ENCODE measurements at places on chromosomes 12 and 14.
A peak's percentile ranks its signal among the peaks of the same experiment; 100 is the strongest.

- DNase-seq, result no peak
Measured at GRCh38 chr14:54278665-54279295, 118.0 kb upstream of the CDKN3 start.

DNA sequence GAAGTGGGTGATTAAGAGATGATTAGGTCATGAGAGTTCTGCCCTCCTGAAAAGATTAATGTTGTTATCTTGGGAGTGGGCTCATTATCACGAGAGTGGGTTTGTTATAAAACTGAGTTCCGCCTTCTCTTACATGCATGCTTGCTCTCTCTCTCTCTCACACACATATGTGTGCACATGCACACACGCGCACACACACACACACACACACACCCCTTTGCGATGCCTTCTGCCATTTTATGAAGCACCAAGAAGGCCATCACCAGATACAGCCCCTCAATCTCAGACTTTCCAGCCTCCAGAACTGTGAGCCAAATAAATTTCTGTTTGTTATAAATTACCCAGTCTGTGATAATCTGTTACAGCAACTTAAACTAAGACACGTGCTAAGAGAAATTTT, 5.7 kb upstream of the SLC41A2 start:
- no peak for DNase-seq

GRCh38 chr12:20549108-20549719, 145.9 kb upstream of the SLCO1C1 start:
- DNase-seq, result no peak

DNA sequence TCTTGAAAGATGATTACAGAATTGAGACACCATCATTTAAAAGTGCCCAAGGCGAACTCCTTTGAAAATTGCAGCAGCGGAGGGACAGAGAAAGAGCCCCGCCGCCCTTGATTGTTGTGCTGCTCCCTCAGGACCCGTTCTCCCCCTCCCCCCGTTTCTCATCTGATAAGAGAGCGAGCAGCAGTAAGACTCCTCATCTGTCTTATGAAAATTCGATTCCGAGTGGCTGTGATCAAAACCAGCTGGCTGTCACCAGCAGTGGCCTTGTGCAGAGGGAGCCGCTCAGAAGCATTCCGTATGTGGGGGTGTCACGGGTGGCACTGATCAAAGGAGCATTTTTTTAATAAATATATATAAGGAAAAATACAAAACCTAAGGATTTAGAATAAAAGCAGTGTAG, 78.0 kb upstream of the GPATCH2L start:
- no peak for DNase-seq

GRCh38 chr12:5905757-5906156, 39.3 kb downstream of the ANO2 start:
- no peak for DNase-seq

GRCh38 chr12:4164559-4165558, 108.7 kb upstream of the CCND2 start:
- peak; percentile 79 for DNase-seq

DNA sequence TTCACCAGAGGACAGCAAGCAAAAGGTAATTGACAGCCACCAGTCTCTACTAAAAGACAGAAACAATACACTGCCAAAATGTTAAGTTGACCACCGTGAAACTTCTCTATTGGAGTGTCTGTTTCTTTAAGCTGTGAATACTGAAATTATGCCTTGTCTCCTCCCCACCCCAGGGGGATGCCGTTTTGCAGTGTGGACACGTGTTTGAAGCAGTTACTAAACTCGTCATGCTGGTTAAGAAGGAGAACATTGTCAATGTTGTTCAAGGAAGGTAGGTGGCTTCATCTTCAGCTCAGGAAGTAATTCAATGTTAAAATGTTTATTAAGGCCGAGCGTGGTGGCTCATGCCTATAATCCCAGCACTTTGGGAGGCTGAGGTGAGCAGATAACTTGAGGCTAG, 32.8 kb downstream of the KCTD10 start:
- no peak for DNase-seq

- DNase-seq, result peak; percentile 91
Measured at GRCh38 chr14:75542588-75543091, 20.4 kb downstream of the BATF start.

DNA sequence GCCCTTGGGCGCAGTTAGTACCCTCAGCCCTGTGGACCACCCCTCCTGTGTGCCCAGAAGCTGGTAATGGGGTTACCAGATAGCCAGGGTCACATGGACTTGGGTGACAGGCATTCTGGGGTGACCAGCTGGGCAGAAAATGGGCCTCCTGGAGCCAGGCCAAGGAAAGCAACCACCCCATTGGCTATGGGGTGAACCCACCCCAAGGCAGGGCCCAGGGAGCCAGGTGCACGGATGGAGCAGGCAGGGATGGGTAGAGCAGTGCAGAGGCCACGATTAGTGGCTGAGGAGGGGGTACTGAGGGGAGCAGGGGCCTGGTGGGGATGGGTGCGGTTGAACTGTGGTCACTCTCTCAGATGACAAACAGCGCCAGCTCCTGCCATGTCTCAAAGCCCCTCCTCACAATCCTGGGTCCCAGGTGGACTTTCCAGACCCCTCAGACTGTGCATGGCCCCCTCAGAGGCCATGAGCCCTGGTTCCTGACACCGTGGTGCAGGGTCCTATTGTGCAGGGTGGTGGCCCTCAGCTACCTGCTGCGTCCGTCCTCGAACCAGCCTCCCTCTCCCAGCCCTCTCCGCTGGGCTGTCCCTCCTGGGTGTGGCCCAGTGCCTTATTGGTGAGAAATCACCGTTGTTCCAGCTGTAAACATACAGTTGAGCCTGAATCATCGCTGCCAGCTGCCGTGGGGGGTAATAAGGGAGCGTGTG, 23.4 kb upstream of the BEGAIN start:
- DNase-seq, result no peak

DNA sequence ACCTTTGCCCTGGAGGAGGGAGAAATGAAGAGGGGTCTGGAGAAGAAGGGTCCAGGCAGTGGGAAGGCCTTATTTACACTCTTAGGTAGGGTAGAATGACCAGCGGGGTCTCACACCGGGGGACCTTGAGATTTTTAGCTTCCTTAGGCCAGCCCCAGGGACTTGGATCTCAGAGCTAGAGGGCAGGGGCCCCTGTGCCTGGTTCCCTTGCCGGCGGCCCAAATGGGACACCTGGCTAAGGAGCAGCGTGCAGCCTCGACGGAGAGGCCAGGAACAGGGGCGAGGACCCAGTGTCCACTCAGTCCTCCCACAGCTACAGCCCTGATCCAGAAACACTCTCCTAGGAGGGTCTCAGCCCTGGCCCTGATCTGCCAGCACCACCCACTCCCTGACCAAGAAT, 41.8 kb downstream of the DIO3 start:
- DNase-seq, result no peak

GRCh38 chr14:76742185-76742584, 19.1 kb upstream of the VASH1 start:
- DNase-seq, result no peak

- DNase-seq, result no peak
Measured at GRCh38 chr12:108016022-108016564, 113.0 kb upstream of the WSCD2 start.

- no peak for DNase-seq
Measured at GRCh38 chr12:101475751-101476305, 692 bp downstream of the SPIC start.

GRCh38 chr14:52692248-52692962, 3.0 kb downstream of the ERO1A start:
- DNase-seq, result no peak

DNA sequence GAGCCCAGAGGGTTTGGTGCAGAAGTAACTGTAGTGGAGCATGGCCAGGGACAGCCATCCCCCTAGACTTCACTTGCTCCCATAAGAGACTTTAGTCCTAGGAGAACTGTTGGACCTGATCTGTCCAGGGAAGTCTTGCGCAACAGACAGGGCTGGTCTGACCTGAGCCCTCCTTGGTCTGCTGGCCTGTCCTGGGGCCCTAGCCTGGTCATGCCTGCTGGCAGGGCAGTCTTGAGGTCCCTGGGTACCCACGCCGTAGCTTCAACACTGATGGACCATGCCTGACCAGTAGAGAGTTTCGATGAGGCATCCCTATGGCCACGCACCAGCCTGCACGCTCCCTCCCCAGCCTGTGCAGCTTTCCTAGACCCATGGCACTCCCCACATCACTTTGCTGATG, 305.7 kb downstream of the GPHN start:
- DNase-seq, result no peak
